Kasumi-1 (cell line): ENCODE measurements at places on chromosomes 12 and 14.

GRCh38 chr12:100168562-100168961 lies 25.9 kb upstream of the BLTP3B start:
- no peak for DNase-seq

- no peak for DNase-seq
These were observed 21.3 kb downstream of the RPH3A start for GRCh38 chr12:112812600-112813406.

DNA sequence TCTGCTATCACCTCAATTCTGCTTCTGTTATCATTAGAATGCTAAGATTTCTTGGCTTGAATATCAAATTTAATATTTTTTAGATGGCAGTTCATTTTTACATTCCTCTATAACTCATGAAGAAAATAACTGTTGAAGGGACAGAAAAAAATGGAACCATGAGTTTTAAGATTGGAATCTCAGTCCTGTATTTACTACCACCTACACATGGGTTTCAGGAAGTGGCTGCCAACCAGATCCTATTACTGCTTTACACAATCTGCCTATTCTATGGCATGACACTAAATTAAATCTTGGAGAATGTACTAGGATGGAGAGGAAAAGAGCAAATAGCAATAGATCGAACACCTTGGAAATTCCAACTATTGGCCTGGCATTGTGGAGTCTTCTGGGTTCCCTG lies 140.8 kb downstream of the DUSP6 start:
- no peak for DNase-seq

DNA sequence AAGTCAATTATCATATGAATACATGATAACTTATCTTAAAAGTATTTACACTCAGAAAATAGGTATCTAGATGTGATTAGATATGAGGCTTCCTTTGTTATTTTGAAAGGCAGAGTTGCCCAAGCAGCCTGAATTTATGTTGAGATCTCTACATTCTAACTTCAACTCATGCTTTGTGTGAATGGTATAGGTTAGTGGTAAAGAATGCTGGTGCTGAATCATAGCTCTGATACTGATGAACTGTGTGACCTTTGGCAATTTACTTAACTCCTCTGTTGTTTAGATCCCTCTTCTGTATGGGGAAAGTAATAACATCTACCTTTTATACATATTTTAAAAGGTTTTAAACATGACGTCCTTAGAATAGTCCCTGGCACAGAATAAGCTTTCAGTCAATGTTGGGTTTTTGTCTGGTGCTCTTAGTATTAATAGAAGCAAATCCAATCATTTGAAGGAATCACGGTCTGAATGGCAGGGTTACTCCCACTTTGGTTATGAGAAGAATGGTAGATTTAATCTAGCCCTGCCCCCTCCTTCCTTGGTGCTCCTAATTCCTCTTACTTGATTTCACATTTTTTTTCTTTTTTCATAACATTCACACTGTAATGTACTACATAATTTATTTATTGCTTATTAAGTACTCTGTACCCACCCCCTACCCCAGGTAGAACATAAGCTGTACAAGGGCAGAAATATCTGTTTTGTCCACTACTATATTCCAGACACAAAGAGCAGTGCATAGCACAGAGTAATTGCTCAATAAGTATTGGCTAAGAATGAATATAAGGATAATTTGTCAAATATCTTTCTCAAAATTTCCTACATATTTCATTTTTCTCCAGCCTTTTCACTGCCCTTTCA lies 203.3 kb upstream of the KRR1 start:
- DNase-seq = no peak

DNA sequence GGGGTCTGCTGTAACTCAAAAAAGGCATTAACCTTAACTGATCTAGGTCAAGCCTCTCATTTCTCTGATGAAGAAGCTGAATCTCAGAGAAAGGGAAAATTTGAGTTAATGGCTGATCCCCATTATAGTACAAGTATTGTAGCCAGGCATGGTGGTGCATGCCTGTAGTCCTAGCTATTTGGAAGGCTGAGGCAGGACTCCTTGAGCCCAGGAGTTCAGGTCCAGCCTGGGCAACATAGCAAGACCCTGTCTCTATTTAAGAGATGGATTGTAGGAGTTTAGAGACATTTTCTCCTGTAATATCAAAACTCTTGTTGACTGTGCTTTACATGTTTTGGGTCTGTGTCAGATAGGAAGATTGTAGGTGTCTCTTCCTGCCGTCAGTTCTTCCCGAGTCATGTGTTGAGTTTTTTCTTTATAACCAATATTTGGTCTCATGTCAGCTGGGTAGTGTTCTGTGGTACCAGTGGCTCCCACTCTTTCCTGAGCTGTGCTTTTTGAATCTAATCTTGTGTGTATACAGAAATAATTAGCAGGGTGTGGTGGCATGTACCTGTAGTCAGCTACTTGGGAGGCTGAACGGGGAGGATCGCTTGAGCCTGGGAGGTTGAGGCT lies 8.6 kb downstream of the COPZ1 start:
- DNase-seq = no peak

DNA sequence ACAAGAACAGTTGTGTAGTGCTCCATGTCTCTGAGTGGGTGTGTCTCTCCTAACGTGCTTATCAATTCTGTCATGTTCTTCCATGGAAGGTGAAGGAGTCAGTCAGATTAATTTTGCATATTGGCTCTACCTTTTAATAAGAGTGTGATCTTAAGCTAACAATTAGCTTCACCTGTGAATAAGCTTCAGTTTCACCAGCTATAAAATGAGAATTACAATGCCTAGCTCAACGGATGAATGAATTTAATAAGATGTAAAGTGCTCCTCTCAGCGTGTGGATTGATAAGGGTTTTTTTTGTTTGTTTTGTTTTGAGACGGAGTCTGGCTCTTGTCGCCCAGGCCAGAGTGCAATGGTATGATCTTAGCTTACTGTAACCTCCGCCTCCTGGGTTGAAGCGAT lies 32.7 kb downstream of the CCDC175 start:
- DNase-seq = no peak

DNA sequence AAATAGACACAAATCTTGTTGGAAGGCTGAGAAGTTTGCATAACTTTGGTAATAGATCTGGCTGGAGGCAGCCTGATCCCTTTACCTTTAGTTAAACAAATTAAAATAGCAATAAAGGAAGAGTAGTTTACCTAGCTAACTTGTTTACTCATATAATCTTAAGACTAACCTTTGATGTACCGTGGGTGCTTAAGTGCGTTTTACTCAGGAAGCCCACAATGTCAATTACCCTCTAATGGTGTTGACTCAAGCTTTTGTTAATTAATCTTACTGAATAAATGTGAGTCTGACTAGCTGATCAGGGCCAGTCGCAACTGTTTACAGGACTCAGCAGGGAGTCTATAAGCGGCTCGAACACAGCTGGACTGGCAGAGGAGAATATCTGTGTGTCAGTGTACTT lies 51.5 kb downstream of the FAR2 start:
- DNase-seq = no peak

- DNase-seq = no peak
These were observed 127.3 kb upstream of the FLRT2 start for GRCh38 chr14:85402569-85403162.

DNA sequence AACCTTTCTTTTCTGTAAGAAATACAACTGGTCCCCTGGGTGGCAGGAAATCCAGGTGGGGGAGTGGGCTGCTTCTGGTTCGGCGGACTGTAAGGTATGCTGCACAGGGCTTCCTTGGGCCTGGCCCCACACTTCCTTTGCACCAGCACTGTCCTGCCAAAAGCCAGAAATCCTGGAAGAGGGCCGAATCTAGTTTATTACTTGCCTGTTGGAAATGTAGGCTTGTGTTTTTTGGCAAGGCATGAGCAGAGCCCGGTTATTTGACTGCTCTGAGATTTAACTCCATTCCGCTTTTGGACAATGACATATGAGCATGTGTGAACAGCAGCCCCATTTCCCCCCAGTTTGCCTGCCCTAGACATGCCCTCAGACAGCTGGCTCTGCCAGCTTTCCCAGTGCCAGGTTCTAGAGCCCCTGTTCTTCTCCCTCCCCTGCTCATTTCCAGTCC lies 86.6 kb downstream of the BORCS5 start:
- no peak for DNase-seq

- DNase-seq = no peak
These were observed 151.4 kb upstream of the EEA1 start for GRCh38 chr12:93080452-93080851.

GRCh38 chr14:99602788-99603415 lies 1.1 kb downstream of the CCDC85C start:
- DNase-seq = no peak

GRCh38 chr12:20212658-20213555 lies 155.4 kb upstream of the PDE3A start:
- peak; percentile 83 for DNase-seq

DNA sequence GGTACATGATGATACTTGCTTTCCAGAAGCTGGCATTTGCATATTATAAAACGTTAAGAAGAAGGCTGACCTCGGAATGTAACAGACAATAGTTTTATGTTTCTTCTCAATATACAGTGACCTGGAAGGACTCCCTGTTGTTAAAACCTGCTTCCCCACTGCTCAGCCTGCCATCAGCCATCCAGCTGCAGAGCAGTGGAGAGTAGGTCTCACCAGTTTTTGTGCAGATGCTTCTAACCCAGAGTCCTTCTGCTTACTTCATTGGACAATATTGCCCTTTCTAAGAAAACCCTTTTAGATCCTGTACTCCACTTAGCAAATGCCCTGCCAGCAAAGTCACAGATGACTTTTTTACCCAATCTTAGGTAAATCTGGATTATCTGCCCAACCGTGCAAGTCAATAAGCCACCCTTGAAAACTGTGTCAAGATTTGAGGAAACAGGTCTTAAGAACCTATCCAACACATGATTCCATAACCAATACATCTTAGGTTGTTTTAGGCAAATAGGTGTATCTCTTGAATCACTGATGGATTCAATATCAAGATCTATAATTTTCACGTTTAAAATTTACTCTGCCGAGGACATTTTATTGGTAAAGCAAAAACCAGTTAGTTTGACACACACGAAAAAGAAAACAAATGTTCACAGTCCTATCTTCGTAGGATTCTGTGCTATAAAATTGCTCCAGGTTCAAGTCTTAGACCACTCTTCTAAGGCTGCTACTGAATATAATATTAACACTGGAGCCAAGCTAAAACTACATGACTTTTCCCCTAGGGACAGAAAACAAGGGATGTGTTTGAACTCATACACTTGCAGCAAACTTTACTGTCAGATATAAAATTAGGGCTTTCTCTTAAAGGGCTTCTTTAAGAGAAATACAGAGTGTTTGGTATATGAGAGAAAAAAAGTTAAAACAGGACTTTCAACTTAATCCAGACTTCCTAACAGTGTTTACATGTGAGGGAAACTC lies 5.7 kb downstream of the PHLDA1 start:
- no peak for DNase-seq

- peak; percentile 18 for DNase-seq
These were observed 36.0 kb downstream of the FMNL3 start for GRCh38 chr12:49671031-49671765.

GRCh38 chr12:27517961-27518665 lies 5.9 kb upstream of the PPFIBP1 start:
- no peak for DNase-seq

DNA sequence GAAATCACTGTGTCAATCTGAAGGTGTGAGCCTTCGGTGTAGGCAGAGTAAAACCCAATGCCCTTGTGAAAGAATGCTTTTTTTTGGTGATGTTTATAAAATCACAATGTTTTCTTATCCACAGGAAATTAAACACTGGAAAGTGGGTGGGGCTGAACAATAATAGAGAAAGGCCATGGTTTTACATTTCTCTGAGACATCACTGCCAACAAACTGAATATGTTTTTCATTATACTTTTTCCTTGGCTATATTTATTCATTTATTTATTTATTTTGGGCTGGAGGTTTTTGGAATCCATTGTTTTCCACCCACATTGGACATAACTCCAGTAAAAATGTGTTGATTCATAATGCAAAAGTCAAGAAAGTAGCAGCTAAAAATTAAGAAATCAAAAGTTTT lies 16.9 kb downstream of the LRRK2 start:
- DNase-seq = no peak

- no peak for DNase-seq
These were observed 452.4 kb downstream of the RAD51B start for GRCh38 chr14:68271913-68272391.

DNA sequence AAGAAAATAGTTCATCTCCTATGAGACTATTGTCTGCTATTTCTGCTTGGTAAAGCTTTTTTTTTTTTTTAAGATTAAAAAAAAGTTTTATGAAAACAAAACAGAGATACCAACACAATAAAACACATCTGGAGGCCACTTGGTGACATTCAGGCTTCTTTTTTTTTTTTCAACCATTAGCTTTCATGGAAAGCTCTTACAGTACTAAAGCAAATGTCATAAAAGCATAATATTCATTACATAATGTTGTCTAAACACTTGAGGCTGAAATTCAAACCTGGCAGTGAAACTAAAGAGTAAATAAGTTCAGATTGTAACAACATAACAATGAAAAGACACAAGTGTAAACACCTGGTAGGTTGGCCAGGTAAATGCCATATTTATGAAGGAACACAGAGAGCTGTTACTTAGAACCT lies 14.7 kb downstream of the PRICKLE1 start:
- no peak for DNase-seq

- DNase-seq = no peak
These were observed 66.5 kb downstream of the TNFAIP2 start for GRCh38 chr14:103189481-103190470.

DNA sequence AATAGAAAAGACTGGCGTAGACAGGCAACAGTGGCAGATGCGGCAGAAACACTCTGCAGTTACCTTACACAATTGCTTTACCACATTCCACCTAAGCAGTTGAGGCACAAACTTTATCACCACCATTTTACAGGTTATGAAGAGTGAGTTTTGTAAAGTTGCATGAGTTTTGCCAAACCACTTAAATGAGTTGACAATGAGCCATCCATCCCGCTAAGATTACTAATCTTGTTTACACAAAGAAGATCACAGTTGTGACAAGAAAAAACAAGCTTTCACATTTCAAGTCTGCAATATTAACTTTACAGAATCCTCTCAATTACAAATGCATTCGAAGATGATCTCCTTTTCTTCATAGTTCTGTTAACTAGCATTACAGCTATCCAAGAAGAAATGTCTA lies 1.8 kb downstream of the TMCC3 start:
- DNase-seq = no peak

DNA sequence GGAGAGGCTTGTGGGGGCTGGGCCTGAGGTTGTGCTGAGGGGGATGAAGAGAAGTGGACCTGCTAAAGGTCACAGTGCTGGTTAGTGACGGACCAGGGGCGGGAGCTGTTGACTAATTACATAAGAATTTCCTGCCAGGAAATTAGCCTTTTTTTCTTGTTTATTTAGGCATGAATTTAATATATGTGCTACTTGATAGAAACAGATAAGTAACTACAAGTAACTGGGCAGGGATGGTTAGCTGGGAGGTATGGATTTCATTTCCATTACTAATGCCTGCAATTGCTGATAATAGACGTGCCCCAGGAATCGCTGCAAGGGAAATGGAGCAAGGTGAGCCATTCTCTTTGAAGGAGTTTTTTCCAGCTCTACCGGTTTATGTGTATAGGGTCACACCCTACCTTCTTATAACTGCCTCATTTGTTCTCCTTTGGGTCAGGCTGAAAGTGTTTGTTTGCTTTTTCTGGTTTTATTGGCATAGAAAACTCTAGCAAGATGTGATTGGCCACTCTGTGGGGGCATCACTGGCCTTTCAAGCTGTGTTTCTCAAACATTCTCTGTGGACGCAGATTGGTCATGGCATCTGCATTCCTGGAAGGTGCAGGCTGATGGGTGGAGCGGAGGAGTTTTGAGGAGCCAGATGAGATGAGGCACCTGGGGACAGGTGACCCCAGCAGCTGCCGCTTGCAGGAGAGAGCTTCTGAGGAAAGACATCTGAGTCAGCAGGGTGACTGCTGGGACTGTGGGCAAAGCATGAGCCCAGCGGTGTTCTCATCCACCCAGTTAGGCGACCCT lies 19.0 kb upstream of the GPRC5A start:
- no peak for DNase-seq

- no peak for DNase-seq
These were observed 103.8 kb downstream of the ARMH4 start for GRCh38 chr14:58048219-58048618.
